Panc1 (cell line): ENCODE measurements at places on chromosomes 6 and 20.
A peak's percentile ranks its signal among the peaks of the same experiment; 100 is the strongest.

DNA sequence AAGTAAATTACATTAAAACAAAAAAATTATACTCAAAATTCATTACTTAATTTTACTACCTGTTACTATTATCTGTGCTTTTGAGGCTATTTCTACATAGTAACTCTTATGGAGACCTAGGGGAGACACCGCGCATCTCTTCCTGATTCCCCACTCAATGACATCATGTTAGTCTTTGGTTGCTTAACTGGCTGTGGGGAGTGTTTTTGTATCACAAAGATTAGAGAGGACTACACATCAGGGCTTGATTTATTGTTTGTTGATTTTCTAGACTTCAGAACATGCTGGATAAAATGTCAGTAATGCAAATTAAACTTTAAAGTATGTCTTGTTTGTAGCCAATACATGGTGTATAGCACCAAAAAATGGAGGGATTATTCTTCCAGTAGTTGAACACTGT is 26.0 kb downstream of the SLC2A10 start:
- no peak for DNase-seq

- DNase-seq, result no peak
These were observed 293.8 kb downstream of the RFPL4B start for GRCh38 chr6:112640891-112641290.

GRCh38 chr6:143783077-143783476 is 60.1 kb upstream of the LTV1 start:
- no peak for DNase-seq

- no peak for DNase-seq
These were observed 1.6 kb upstream of the PSMB8 start for GRCh38 chr6:32845384-32845884.

DNA sequence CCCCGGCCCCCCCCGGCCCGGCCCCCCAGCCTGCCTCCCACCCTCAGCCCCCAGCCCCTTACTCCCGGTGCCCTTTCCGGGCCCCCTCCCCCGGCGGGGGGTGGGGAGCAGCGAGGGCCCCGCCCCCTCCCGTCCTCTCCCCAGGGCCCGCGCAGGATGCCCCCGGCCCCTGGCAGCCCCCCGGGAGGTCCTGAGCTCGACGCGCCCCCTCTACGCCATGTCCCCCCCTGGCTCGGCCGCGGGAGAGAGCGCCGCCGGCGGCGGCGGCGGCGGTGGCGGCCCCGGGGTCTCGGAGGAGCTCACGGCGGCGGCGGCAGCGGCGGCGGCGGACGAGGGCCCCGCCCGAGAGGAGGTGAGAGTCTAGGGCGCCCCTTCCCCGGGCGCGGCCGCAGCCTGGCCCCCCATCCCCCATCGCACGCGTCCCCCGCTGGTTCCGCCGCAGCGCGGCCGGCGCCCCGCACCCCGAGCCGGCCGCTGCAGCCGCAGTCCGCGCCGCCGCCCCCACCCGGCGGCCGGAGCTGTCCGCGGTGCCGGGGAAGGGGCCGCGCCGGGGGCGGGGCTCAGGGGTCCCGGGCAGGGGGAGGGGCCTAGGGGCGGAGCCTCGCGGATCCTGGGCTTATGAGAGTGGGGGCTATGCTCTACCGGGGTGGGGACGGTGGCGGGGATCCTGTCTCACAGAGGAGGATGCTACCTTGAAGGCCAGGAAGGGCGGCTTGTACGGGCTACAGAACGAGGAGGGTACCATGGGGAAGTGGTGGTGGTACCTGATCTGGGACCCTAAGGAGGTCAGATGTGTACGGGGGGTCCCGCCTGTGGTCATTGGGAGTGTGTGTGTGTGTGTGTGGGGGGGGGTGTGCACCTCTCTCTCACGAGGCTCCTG is 516 bp downstream of the TMEM151B start:
- DNase-seq, result no peak

GRCh38 chr20:57682184-57683101 is 27.4 kb downstream of the PMEPA1 start:
- DNase-seq, result no peak

DNA sequence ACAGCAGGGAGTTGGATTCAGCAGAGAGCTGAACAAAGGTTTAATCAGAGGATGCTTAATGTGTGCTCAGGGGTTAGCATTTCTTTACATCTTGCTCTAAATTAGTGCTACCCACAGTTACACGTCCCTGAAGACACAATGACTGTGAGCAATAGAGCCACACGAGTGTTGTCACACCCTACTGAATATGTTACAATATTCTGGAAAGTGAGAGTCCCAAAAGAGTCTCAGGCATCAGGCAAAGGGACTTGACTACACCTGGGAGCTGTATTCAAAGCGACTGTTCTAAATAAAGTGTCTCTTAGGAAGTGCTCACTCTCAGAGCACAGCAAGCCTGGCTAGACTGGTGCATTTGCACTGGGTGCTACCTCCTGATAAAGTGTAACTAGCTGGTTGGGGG is 108.7 kb downstream of the GRM4 start:
- DNase-seq, result no peak

GRCh38 chr6:130037207-130037811 is 18.9 kb downstream of the L3MBTL3 start:
- DNase-seq, result no peak

- DNase-seq, result no peak
These were observed 53.9 kb downstream of the EPHA7 start for GRCh38 chr6:93365445-93365844.

- no peak for DNase-seq
These were observed 19.5 kb downstream of the KIAA0408 start for GRCh38 chr6:127439718-127440117.

DNA sequence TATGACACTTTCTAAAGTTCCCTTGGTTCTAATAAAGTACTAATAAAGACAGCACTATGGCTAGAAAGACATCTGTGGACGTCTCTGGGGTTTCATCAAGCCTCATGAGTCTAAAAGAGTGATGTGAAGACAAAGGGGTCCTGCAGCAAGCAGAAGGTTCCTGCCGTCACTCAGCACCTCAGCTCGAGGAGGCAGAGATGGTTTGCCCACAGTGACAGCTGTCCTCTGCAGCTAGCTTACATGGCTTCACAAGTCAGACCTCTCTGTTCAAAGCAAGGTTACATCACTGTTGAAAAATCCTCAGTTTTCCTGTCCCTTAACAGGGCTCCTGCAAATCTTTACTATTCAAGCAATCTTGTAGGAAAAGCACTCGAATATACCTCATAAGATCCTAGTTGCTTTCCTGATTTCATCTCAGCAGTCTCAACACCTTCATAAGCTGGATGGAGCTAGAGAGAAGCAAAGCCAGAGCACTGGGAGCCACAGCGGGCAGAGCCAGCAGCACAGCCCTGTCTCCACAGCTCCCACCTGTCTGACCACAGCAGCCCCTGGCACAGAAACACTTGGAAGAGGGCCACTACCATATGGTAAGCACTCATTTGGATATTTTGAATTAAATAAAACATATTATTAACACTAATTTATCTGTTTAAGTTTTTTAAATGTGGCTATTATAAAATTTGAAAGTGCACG is 202.3 kb downstream of the GMDS start:
- DNase-seq, result no peak

DNA sequence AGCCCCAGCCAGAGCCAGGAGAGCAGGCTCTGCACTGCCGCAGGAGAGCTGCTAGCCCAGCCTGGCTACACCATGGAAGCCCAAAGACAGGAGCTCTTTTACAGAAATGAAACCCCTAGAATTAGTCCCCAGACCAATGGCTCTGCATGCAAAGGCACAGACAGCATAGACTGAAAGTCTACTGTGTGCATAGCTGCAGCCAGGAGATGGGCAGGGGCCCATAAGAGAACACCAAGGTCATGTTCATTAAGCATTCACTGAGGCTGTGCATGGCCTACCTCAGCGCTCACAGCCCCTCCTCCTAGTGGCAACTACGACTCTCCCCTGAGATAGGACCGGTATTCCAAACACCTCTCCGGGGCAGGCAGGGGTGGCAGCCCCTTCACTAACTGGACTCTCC is 34.9 kb downstream of the SNX5 start:
- no peak for DNase-seq

GRCh38 chr6:124551711-124552233 is 410.5 kb upstream of the RNF217 start:
- no peak for DNase-seq

GRCh38 chr20:5448449-5449118 is 131.8 kb upstream of the PROKR2 start:
- peak; percentile 41 for DNase-seq

DNA sequence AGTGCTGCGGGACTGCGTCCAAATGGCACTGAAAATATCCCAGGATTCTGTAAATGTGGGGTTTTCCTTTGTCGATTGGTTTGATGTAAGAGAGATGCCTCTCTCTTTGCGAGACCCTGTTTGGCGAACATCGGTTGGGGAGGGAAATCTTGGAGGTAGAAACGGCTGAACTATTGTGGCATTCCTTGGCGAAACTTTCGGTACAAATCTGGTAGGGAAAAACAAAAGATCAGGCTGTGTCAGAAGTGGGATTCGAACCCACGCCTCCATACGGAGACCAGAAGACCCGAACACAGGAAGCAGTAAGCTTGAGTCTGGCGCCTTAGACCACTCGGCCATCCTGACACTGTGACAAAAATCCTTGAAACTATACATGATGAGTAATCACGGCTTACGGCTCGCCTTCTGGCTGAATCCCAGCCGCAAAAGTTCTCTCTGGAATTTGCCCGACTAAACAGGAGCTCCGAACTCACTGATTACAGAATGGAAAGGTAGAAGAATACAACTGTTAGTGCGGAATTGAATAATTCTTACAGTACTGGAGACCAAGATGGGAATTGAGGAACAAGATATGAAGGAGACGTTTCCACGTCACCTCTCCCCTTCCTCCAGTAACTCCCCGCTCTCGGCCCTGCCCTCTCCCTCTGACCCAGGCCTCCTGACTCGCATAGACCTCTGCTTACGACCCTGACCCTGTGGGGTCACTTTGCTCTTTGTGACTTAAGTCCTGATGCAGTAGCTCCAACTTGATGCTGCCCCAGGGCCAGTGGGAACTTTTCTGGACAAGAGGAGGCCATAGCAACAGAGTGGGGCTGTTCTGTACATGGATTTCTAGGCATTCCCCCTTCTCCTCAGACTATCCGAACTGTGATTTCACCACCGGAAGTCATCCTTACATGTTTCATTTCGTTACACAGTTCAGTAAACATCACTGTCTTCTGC is 132.8 kb upstream of the ZNF184 start:
- peak; percentile 93 for DNase-seq

GRCh38 chr6:2197984-2198383 is 47.4 kb downstream of the GMDS start:
- no peak for DNase-seq

DNA sequence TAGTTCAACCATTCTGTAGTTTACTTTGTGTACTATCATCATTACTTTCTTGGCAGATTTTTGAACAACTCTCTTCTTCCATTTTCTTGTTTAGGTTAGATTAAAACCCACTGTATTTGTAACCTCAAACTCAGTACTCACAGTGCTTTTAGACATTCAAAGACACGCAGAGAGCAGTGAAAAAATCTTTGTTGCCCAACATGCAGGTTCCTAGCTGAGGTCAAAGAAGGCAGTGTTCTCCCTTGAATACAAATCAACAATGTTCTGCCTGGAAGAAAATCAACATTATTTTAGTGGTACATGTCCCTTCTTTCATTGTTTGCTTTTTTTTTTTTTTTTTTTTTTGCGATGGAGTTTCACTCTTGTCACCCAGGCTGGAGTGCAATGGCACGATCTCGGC is 11.2 kb downstream of the CYB5R4 start:
- no peak for DNase-seq

DNA sequence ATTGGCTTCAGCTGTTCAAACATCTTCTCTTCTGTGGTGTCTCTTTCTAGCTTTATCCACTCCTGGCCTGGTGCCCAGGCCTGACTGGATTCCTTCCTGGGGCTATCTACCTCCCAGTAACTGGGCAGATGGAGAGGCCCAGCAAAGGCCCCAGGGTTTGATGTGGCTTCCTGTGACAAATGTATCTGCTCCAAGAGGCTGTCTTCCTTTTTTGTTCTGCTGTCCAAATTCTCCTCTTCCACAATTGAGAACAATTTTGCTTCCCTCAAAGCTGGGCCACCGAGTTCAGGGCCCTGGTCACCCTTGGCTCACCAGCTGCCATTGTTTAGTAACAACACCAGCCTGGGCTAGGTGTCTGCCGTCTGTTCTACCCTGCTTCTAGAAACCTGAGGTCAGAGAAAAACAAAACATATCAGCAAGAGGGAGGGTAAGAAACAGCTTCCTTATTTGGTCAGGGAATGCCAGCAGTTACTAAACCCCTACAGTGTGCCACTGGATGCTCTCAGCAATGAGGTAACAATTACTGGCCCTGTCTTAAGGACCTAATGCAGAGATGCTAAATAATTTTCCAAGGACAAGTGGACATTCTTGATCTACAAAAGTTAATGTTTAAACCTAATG is 3.9 kb downstream of the ZFP57 start:
- DNase-seq, result no peak

DNA sequence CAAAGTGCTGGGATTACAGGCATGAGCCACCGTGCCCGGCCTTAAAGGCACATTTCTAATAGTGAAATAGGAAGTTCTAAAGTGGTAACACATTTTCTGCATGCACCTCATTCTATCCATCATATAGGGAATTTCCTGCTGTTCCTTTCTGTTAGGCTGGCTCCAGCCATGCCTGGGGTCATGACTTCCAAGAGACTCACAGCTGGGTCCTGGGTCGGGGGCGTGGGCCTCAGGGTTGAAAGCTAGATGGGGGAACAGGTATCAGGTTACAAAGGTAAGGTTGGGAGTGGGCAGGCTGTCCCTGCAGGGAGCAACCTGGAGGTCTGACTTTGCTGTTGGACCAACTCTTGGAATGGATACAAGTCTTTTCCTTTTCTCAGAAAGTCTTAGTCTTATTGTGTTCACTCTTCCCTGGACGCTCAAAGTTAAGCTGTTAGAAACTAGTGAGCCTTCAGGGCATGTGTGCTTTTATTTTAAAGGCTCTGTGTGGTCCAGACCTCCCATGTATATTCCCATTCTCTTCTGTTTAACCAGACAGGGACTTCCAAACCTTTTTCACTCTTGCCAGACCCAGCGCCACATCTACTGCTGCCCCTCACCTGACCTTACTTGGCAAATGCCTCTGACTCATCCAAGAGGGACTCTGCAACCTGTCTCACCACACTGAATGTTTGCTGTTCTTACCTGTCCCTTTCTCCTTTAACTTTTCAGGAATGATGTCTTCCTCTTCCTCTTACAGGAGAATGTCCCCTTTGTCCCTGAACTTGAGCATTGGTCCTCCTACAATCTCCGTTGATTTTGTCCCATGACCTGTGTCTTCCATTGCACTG is 64.4 kb downstream of the TMEM170B start:
- DNase-seq, result no peak

DNA sequence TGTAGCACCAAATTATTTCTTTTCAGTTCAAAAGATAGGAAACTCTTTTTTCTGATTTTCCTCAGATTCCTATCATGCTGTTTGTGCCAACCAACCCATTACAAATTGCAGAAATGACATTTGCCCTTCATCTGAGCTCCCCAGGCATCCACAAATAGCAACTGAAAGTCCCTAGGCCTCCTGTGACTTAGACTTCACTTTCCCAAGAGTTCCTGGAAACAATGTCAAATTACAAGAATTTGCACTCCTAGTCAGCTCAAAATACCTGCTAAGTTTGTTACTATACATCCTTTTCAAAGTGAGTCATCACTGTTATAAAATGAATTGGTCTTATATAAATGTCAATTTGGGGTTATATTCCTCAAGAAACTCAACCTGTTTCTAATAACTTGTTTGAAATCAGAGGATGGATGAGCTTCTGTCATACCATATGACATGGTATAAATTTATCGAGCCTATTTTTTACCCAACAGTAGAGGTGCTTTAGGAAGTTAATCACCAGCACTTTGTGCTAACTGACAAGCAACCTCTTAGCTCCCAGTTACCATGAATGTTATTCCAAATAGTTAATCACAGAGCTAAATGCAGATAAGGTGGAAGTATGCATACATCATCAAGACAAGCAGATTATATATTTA is 256.5 kb downstream of the HACE1 start:
- DNase-seq, result no peak
